ENCODE measurements at places on chromosomes 4 and X. TPM values are rescaled to one million over a fixed set of nuclear protein-coding genes. Genes with fewer than 3 reads are reported as not detected.

Gene BOD1L1
- total RNA-seq: 27.5 TPM

Gene TFE3
- 37.1 TPM for total RNA-seq

Gene RAI2
- 0.25 TPM for total RNA-seq

Gene ETNPPL
- not detected for total RNA-seq

Gene JADE3
- total RNA-seq: 18.4 TPM

Gene RASGEF1B
- not detected for total RNA-seq

Gene FGD1
- 18.0 TPM for total RNA-seq

Gene CITED1
- total RNA-seq: not detected

Gene PARM1
- not detected for total RNA-seq

Gene CLCN4
- total RNA-seq: 19.8 TPM

Gene TMEM144
- 23.0 TPM for total RNA-seq

Gene APOO
- total RNA-seq: 24.3 TPM

Data from endothelial cell of umbilical vein (primary cell).